SK-N-SH (cell line): ENCODE measurements at places on chromosomes 5 and 9. TPM values are rescaled to one million over a fixed set of nuclear protein-coding genes. Genes with fewer than 3 reads are reported as not detected.
A peak's percentile ranks its signal among the peaks of the same experiment; 100 is the strongest.

The EIF4E1B gene
- not detected in 2 replicates for polyA plus RNA-seq

The GPX3 gene
- polyA plus RNA-seq, result 3.2 and 3.8 TPM in 2 replicates

DNA sequence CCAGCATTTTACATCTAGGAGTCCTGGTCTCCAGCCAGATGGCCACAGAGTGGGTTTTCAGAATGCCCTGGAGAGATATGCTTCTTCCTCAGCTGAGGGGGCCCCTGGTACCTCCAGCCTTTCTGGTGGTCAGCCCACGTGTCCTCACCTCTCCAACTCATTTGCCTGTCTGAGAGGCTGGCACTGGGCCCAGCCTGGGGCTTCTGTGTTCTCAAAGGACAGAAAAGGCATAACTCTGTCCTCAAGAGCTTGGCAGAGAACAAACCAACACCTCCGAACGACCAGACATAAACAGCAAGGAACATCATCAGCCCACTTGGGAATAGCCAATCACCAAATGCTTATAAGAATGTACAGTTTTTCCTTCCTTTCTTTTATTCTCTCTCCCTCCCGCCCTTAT lies 17.1 kb downstream of the ENG start:
- DNase-seq, result no peak

GRCh38 chr9:113625486-113625885 lies 162.0 kb downstream of the RGS3 start:
- no peak for DNase-seq

GRCh38 chr9:8845376-8845775 lies 1045.8 kb upstream of the DMAC1 start:
- DNase-seq, result peak; percentile 27

DNA sequence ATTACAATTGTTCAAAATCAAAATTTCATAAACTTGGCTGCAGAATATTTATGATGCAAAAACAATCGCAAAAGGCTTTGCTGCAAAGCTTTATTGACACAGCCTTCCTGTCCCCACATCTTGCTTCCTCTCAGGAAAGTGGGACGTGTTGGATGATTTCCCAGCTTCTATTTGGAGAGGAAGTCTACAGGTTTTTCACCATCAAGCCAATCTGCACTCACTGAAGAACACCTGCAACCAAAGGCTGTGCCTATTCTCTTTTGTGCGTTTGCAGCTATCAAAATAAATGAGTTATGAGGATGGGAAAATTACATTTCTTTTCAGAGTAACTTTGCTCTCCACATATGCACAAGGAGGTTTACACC lies 214.4 kb downstream of the PLK2 start:
- no peak for DNase-seq

GRCh38 chr5:160456480-160457177 lies 35.0 kb downstream of the PTTG1 start:
- DNase-seq, result no peak

- DNase-seq, result no peak
These were observed 97.0 kb upstream of the COL5A1 start for GRCh38 chr9:134544388-134545214.

DNA sequence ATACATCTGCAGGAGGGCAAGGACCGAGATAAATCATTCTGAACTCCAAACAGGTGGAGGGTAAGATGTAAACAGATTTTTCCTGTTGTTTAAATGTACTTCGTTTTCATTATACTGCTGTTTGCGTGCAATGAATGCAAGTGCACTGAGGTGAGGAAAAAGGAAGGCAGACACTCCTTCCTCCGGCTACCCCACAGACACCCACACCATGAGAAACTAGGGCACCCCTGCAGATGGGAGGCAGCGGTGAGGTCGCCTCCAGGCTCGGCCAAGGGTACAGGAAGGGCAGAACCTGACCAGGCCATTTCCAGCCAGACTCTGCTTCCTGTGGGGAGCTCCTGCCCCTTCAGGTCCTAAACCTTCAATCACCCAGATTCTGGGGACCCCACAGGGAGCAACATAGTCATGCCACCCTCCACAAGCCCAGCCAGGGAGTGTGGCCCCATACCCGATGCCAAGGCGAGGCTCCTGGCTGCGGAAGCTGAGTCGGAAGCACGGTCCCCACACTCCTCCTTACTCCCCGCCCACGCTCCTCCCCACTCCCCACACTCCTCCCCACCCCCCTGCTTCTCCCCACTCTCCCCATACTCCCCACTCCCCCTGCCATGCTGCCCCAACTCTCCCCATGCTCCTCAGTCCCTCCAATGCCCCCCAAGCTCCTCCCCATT lies 37.1 kb downstream of the VAV2 start:
- no peak for DNase-seq

DNA sequence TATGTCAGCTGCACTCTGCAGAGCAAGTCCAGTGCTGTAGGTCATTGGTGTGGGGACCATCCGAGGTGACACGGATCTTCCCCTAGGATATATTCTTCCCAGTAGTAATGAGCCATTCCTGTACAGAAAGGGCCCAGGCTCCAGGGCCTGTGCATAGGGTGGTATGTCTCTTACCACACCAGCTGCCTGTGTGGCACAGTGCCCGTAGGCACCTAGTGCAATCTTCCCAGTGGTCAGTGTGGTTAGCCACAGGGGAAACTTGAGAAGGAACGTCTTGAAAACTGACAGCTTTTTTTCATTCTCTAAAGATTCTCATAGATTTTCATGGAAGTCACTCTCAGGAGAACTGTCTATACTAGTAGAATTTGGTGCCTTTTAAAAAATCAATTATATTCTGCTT lies 39.8 kb downstream of the CYSTM1 start:
- DNase-seq, result no peak
